ENCODE measurements at places on chromosomes 16 and 17.
A peak's percentile ranks its signal among the peaks of the same experiment; 100 is the strongest.

DNA sequence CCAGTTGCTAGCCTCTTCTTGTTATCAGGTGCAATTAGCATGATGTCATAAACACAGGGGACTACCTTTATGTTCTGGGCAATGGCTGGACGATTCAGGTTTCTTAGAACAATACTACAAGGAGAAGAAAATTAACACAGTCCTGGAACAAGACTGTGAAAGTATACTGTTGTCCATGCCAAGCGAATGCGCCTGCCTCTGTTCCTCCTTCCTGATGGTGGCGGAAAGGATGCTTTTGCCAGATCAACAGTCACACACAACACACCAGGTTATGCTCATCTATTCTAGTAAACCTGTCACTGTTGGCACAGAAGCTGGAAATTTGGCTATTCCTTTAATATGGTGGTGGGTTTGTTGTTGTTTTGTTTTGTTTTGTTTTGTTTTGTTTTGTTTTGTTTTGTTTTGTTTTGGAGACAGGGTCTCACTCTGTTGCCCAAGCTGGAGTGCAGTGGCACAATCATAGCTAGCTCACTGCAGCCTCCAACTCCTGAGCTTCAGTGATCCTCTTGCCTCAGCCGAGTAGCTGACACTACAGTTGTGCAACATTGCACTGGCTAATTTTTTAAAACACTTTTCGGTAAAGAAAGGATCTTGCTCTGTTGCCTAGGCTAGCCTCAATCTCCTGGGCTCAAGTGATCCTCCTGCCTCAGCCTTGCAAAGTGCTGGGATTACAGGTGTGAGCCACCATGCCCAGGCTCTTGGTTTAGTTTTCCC, 3.1 kb upstream of the CD300LD start:
- no peak for DNase-seq

GRCh38 chr17:9236286-9237052, 215.2 kb downstream of the NTN1 start:
- DNase-seq, result no peak

DNA sequence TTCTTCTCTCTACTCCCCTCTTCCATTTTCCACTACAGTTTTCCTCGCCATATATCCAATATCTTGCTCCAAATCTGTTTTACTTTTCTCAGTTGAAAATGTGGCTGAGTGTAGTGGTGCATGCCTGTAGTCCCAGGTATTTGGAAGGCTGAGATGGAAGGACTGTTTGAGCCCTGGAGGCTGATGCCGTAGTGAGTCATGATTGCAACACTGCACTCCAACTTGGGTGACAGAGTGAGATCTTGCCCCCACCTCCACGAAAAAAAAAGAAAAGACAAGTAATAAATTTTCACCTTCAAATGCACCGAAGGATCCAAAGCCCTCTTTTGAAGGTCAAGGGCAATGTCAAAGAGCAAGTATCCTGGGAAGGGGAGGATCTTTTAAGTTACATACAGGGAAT, 592.3 kb downstream of the TMEM114 start:
- no peak for DNase-seq

GRCh38 chr17:7509937-7510336, 25.8 kb downstream of the POLR2A start:
- DNase-seq, result no peak

- DNase-seq, result no peak
Measured at GRCh38 chr16:51286272-51286671, 135.2 kb upstream of the SALL1 start.

GRCh38 chr16:86604436-86605193, 26.3 kb downstream of the FOXL1 start:
- no peak for DNase-seq

- no peak for DNase-seq
Measured at GRCh38 chr17:17770632-17771044, 66.1 kb downstream of the SREBF1 start.

GRCh38 chr17:43560461-43561427, 14.6 kb upstream of the ETV4 start:
- DNase-seq, result peak; percentile 45

DNA sequence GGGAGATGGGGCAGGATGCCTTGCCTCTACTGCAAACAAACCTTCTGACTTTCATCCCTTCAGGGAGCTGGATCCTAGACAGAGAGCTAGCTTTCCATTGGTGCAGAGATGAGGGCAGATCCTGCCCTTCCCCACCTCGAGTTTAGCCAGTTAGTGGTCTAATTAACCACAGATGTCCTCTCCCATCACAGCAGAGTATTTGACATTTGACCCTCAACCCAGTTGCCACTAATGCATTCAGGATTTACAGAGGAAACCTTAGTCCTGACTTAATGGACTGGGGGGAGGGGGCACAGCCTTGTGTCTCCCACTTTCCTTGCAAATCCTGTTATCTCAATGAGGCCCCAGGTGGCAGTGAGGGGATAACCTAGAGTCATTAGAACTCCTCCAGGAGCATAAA, 10.2 kb downstream of the PIP4K2B start:
- DNase-seq, result peak; percentile 28

GRCh38 chr17:40532520-40533253, 31.3 kb upstream of the TNS4 start:
- DNase-seq, result no peak

DNA sequence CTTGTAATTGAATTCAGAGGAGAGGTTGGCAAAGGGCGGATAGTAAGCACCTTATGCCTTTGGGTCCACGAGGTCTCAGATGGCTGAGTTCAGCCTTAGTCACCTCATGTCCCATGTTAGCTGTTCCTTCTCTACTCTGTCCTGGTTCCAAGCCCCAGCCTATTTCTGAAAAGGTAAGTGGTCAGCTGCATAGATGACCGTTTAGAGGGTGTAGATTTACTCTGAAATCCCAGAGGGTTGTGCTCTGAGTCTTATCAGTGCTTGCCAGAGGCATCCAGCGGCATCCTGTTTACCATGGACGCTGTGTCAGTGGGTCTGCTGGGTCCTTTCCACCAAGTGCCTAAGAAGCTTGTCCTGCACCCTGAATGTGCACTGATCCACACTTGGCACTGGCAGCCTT, 1.9 kb downstream of the ZNF778 start:
- DNase-seq, result no peak

- no peak for DNase-seq
Measured at GRCh38 chr16:10957771-10958482, 13.6 kb downstream of the CLEC16A start.

DNA sequence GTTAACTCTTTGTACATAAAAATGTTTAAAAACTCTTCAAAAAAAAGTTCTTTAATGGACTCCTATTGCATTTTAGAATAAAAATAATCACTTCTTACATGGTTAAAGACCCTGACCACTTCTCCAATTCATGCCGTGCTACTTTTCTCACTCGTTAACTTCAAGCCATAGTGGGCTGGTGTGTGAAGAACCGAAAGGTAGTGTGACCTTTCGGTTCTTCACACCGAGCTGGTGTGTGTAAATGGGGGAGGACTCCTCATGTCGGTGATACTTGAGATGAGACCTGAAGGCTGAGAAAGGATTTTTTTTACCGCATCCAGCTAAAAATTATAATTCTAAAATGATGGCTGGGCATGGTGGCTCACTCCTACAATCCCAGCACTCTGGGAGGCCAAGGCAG, 22.1 kb downstream of the RFFL start:
- DNase-seq, result no peak

DNA sequence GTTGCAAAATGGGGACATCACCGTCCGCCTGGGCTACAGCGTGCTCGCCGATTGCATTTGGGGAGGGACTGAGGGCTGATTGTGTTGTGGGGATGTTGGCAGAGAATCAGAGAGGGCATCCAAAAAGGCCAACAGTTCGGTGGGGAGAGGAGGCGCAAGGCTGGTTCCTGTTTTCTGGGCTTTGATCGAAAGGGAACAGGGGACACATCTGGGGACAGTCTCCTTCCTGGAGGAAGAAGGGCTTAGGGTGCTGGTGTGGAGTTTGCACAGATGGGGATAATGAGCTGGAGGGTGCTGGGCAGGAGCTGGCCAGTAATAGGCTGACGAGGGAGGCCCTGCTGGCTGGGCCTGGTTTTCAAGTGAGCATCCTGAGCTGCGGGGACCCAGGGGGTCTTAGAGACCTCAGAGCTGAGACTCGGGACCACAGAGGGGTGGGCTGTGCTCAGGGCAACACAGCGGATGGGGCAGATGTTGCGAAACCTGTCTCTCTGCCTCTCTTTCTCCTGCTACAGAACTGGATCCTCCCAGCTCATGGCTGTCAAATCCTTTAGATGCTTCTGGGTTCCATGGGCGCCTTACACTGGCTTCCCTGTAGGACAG, 288.7 kb downstream of the SEC14L1 start:
- no peak for DNase-seq

- DNase-seq, result no peak
Measured at GRCh38 chr17:50818921-50819657, 16.3 kb upstream of the WFIKKN2 start.

DNA sequence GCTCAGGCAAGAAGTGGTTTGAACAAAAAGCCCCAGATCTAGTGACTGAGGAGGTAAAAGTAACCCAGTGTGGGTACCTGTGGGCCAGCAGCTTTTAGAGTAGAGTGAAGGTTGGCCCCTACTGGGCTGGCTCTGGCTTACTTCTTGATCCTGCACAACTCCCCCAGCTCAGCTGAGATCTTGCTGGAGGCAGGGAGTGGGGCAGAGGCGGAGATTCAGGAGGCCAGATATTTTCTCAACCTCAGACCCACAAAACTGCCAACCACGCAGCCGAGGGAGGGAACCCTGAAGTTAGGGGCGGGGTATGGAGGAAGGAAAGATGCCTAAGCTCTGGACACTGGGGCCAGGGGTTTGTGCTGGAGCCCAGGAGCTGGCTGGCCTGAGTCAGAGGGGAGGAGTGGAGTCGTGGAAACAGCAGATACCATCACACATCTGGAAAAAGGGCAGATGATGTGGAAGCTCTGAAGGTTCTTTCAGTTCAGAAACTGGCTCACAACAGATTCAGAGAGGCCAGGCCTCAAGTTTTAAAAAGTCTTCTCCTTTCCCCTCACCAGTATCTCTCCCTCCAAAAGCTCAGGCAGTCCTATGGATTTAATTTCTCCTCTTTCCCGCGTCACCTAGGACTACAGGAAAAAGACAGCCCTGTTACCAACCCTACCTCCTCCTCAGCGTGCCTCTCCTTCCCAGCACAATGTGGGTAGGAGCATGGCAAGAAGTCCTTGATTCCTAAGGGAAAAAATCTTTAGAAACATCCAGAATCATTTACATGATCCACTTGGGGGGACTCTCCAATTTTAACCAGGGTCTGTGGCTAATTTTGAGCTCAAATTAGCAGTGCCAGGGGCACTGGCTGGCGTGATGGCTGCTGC, 48.1 kb downstream of the MYO18A start:
- peak; percentile 43 for DNase-seq

DNA sequence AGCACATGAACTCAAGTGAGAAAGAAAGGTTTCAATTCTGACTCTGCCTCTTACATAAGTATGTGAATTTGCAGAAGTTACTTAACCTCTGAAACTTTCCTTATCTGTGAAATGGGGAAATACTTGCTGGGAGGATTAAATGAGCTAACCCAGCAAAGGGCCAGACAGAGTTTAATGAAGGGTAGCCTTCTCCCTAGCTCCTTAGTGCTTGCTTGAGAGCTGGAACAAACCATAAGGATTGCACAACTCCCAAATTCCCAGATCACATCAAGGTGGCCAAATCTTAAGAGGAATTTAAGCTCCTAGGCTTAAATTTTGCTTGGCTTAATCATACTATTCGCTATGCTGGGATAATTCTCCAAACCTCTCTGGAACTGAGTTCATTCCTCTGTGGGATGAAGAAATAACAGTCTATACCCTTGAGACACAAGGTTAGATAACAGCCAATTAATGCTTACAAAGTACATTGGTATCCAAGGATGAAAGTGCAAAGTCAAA, 11.8 kb upstream of the WSB1 start:
- DNase-seq, result no peak

DNA sequence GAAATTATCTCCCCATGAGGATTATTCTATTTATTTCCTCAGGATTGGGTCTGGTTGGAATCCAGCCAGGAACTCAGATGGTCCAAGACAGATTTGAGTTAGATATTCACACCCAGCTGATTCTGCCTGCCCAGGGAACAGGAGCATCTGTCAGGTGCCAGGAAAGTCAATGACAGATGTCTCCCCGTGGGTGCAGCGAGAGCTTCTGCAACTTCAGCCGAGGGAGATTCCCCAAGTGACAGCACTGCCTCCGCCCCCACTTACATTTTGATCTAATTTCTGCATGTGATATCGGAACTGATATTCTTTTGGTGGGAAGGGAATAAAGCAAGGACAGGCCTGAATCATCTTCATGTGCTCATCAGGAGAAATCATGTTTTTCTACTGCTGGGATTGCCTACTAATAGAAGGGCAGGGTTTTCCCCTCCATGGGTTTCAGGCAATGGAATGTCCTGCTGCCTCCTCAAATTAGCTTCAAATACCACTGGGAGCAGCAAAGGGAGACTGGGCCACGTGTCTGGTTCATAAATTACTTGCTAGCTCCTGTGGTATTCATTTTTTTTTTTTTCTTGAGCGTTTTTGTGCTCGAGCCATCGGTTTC, 15.7 kb upstream of the DHX8 start:
- DNase-seq, result no peak
